ENCODE measurements at places on chromosomes 6 and 20.

- no peak for DNase-seq
These were observed 72.2 kb downstream of the UST start for GRCh38 chr6:148818939-148819575.

- DNase-seq = peak; percentile 12
These were observed 101.5 kb upstream of the MARCKS start for GRCh38 chr6:113755449-113756289.

DNA sequence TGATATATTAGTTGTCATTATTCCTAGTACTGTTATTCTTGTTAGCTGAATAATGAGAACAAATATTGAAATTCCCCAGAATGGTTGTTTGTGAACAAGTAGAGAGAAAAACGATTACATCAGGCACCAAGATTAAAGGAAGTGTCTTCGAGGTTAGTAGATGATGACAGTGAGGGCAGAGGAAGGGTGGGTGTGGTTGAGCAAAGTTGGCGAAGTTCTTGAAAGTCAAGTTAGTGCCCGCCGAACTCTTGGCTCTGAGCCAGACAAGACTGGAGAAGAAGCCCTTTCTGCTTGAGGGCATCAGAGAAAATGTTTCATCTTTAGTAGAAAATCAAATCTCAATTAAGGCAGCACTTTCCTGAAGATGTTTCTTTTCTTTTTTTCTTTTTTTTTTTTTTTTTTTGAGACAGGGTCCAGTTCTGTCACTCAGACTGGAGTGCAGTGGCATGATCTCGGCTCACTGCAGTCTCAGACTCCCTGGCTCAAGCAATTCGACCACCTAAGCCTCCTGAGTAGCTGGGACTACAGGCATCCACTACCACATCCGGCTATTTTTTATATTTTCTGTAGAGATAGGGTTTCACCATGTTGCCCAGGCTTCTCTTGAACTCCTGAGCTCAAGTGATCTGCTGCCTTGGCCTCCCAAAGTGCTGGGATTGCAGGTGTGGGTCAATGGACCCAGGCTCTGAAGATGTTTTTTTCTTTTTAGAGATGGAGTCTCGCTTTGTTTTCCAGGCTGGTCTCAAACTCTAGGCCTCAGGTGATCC is 77.1 kb downstream of the SGK1 start:
- DNase-seq = no peak

DNA sequence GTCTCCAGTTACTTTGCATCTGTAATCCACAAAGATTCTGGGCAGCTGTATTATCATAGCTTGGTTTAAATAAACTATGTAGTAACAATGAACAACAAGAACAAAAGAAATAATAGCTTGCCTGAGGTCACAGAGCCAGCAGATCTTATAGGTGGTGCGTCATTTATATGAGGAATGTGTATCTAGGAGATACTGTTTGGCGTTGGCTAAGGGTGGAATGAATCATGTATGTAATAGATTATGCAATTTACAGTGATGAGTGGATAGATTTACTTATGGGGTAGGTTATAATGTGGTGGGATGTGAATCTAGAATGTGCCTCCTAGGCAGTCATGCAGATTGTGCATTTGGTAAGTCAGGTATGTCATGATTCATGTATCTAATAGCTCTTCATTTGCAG is 42.8 kb downstream of the HNF4A start:
- DNase-seq = no peak

DNA sequence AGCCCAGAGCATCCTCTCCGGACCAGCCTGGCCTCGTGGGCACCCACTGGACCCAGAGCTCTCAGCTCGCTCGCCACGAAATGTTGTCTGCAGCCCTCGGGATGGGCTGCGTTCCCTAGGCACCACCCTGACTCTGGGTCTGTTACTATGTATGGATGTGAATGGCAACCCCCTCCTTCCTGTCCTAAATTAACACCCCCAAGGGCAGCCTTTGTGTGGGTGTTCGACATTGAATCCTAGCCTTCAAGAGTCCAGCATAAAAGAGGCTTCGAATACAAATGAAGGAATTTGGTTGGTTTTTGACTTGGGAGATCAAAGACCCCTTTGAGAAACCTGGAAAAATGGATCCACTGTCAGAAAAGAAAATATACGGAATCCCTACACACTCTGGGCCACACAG is 86.1 kb downstream of the BMP7 start:
- DNase-seq = no peak

DNA sequence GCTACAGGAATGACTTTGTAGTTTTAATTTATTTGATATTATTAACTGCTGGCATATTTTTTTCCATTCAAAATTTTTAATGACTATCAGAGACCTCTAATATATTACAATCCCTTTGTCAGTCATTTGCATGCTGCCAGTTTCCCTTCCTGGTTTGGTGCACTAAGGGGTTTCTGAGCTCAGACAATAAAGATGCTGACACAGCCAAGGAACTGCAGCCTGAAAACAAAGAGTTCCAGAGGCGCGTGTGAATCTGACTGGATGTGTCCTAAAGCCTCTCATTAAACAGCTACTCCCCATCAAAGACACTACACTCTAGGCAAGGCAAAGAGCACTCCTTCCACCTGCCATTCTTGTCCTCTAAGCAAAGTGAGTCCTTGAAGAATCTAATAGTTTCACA is 116.8 kb upstream of the DST start:
- no peak for DNase-seq

- no peak for DNase-seq
These were observed 125.8 kb upstream of the SPTLC3 start for GRCh38 chr20:12882832-12883506.

DNA sequence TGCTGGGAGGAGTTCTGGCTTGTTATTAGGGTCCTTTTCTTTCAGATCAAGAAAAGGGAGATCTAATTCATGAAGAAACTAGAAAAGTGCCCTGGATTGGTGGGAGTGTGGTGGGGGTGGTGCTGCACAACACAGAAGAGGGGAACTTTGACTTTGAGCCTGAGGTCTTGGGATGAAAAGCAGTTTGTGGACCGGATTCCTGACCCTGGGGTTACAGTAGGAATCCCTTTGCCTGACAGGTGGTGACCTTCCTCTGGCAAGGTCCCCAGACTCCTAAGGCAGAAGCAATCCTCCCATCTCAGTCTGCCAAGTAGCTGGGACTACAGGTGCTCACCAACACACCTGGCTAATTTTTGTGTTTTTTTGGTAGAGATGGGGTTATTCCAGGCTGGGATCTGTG is 45.3 kb upstream of the IER3 start:
- DNase-seq = no peak
